ENCODE measurements at places on chromosomes 5 and 9.

DNA sequence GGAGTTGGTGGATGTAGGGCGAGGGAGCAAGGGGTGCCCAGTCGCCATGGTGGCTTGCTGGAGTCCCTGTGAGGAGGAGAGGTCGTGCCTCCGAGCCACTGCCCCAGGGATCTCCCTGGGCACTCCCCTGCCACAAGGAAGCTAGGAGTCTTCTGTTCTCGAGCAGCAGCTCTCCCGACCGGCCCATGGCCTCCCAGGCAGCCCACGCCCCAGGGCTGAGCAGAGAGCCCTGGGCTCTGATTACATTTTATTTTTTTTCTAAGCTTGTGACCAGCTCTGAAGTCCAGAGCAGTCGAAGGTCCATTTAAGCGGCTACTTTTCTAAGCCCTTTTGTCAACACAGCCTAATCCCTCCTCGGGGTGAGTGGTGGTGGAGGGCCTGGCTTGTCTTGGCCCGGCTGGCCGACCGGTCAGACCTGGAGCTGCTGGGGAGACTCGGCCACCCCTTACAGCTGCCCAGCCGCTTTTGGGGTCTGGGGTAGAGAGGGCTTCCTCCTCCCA, 2.1 kb downstream of the RXRA start:
- no peak for DNase-seq
- peaks cover 14% of the 10 kb centered on the region for H3K36me3 ChIP-seq
- H3K27me3 ChIP-seq, result no peaks in the 10 kb centered on the region

DNA sequence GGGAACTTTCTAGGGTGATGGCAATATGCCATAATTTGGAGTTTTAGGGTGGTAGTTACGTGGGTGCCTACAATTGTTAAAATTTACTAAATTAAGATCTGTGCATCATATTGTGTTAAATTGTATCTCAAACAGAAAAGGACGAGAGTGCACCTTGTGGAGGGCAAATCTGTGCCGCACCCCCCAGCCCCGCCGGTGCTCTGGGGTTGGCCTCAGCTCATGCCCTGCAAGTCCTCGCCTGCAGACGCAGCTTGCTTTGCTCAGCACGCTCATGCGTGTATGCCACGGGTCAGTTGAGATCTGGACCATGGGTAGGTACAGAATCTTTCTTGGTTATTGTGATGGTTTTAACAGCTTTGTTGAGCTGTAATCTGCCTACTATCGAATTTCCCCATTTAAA, 33.7 kb upstream of the FCN1 start:
- H3K27me3 ChIP-seq, result no peaks in the 10 kb centered on the region
- DNase-seq, result no peak
- H3K4me3 ChIP-seq, result no peak overlapping the region
- peaks cover 9% of the 10 kb centered on the region for H3K4me1 ChIP-seq
- H3K27ac ChIP-seq, result no peak overlapping the region

DNA sequence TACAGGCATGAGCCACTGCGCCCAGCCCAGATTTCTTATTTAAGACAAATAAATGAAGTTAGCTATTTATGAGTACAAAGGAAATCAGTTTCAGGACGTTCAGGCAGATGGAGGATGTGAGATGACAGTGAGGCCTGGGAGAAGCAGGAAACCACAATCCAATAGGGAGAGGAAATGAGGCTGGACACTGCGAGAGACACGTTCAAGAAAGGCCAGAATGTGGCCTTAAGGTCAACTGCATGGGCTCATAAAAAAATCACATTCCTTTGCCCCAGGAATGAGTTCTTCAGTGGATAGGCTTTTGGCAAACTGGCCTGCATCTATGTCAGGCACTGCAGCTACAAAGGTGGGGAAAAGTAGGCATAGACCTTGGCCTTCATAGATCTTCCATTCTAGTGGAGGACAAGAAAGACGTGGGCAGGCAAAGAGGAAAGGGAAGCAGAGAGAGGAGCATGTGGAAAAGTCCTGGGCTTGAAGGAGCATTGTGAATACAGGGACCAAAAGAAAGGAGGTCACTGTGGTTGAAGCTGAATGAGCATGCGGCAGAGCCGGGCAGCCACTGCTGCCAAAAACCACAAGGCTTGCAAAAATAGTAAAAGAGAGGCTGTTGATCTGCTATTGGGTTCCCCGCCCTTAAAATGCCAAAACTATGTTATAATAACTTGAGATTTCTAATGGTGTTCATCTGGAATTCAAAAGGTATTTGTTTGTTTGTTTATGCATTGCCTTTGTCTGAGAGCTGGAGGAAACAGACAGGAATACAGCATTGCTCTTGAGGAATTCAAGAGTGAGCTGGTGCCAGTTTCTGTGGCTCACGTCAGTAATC, 133.0 kb downstream of the GNA14 start:
- no peak overlapping the region for H3K4me3 ChIP-seq
- H3K27me3 ChIP-seq, result no peaks in the 10 kb centered on the region
- peak overlapping the region; percentile 13 for H3K27ac ChIP-seq

- no peak overlapping the region for H3K27ac ChIP-seq
- H3K36me3 ChIP-seq, result peaks cover 3% of the 10 kb centered on the region
- H3K27me3 ChIP-seq, result no peaks in the 10 kb centered on the region
- no peaks in the 10 kb centered on the region for H3K4me1 ChIP-seq
These were observed 88.1 kb downstream of the S1PR3 start for GRCh38 chr9:89079391-89079790.

DNA sequence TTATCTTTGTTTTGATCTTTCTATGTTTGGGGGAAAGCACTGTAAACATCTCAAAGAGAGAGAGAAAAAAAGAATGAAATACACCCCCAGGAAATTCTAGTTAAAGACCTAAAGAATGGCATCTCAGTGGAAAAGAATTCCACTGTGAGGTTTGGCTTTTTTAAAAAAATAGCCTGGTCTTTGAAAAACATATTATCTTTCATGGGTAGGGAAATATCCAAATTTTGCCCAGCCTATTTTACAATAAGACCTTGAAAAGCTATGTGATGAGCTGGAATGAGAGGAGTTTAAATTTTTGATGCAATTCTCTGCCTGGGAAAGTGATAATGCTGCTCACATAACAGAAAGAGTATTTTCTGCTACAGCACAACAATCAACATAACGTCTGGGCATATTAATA, 348.1 kb upstream of the WWC1 start:
- H3K27ac ChIP-seq, result no peak overlapping the region
- H3K36me3 ChIP-seq, result no peaks in the 10 kb centered on the region
- no peaks in the 10 kb centered on the region for H3K27me3 ChIP-seq
- H3K4me1 ChIP-seq, result peaks cover 21% of the 10 kb centered on the region
- H3K4me3 ChIP-seq, result no peak overlapping the region

DNA sequence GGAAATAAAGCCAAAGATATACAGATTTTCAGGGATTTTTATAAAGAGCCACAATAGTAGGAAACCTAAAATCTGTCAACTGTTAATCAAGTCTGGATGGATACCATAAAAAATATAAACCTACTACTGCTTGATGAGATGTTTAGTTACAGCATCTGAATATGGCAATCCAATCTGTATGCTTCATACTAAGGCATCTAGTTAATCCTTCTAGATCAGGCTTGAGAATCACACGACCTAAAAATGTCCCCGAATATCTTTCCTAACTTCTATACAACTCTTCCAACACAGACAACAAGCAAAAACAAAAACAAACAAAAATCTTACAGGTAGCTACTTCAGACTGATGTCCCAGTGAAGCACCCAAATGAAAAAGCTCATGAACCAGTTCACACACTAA, 29.8 kb downstream of the SSBP2 start:
- H3K4me3 ChIP-seq, result no peak overlapping the region
- DNase-seq, result no peak
- no peaks in the 10 kb centered on the region for H3K27me3 ChIP-seq
- no peaks in the 10 kb centered on the region for H3K36me3 ChIP-seq

Measured in spinal cord (tissue), 10 donors.